Skin of body (tissue), 3 donors: ENCODE measurements at places on chromosomes 11 and 22. TPM values are rescaled to one million over a fixed set of nuclear protein-coding genes. Genes with fewer than 3 reads are reported as not detected.
A peak's percentile ranks its signal among the peaks of the same experiment; 100 is the strongest.

- peak; percentile 82 for DNase-seq
These were observed 1.6 kb downstream of the CD81 start for GRCh38 chr11:2378527-2379210.

GRCh38 chr11:63785823-63786222 lies 17.2 kb upstream of the ZFTA start:
- DNase-seq = no peak

GRCh38 chr11:102406099-102406498 lies 46.5 kb downstream of the TMEM123 start:
- no peak for DNase-seq

DNA sequence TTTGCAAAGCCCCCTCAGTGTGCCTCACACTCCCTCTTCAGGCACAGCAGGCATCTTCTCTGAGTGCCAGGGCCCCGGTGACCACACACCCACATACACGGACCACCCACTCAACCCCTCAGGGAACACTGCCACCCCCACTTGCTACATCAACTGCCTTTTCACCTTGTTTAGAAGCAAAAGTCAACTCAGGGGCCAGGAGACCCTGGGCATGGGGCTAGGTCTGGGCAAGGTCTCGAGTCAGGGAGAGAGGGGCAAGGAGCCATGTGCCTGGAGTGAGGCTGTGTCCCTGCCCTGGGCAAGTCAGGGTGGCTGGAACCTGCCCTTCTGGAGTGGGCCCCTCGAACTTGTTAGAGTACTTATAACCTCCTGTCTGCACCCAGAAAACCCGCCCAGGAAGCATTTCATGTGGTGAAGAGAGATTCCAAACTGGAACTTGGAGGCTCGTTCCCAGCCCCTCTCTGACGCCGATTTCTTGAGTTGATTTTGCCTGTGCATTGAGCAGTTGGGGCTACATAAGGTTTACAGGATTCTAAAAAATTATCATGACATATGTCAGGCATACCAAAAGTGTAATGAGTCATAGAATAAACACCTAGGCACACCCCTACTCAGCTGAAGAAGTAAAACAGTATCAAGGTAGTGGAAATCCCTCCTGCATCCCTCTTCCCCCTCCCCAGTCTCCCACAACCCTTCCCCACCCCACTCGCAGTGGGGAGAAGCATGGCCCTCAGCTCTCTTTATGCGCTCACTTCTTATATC lies 74.3 kb downstream of the MYEOV start:
- DNase-seq = no peak

GRCh38 chr11:94539420-94539819 lies 4.3 kb upstream of the FUT4 start:
- DNase-seq = no peak

DNA sequence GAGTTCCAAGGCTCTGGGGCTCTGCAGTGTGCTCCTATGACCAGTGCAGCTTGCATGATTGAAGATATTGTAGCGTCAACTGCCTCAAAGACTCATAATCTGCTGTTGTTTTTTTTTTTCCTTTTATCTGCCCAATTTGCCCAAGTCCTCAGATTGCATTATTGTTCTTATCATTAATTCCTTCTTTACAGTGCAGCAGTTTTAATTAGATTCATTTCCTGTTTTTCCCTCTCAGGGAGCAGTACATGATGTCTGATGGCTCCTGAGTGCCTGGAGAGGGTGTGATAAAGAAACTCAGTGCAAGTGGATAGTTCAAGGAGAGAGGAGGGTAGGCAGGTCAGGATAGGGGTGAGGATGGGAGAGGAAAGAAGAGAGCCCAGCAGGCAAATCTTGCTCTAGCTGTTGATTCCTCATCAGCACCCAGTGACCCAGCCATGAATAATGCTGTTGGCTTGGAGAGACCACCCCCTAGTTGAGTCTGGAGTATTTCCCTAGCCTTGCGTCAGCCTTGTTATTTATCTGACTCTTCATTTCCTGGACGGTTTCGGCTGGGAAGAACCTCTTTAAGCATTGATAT lies 219.6 kb upstream of the SESN3 start:
- no peak for DNase-seq

DNA sequence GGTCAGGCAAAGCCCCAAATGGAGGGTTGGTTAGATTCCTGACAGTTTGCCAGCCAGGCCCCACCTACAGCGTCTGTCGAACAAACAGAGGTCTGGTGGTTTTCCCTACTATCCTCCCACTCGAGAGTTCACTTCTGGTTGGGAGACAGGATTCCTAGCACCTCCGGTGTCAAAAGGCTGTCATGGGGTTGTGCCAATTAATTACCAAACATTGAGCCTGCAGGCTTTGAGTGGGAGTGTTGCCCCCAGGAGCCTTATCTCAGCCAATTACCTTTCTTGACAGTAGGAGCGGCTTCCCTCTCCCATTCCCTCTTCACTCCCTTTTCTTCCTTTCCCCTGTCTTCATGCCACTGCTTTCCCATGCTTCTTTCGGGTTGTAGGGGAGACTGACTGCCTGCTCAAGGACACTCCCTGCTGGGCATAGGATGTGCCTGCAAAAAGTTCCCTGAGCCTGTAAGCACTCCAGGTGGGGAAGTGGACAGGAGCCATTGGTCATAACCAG lies 4.7 kb upstream of the TTC36 start:
- DNase-seq = no peak

GRCh38 chr11:84522331-84522730 lies 1104.8 kb downstream of the DLG2 start:
- no peak for DNase-seq

- DNase-seq = no peak
These were observed 254.8 kb downstream of the CNTN5 start for GRCh38 chr11:99275521-99275920.

DNA sequence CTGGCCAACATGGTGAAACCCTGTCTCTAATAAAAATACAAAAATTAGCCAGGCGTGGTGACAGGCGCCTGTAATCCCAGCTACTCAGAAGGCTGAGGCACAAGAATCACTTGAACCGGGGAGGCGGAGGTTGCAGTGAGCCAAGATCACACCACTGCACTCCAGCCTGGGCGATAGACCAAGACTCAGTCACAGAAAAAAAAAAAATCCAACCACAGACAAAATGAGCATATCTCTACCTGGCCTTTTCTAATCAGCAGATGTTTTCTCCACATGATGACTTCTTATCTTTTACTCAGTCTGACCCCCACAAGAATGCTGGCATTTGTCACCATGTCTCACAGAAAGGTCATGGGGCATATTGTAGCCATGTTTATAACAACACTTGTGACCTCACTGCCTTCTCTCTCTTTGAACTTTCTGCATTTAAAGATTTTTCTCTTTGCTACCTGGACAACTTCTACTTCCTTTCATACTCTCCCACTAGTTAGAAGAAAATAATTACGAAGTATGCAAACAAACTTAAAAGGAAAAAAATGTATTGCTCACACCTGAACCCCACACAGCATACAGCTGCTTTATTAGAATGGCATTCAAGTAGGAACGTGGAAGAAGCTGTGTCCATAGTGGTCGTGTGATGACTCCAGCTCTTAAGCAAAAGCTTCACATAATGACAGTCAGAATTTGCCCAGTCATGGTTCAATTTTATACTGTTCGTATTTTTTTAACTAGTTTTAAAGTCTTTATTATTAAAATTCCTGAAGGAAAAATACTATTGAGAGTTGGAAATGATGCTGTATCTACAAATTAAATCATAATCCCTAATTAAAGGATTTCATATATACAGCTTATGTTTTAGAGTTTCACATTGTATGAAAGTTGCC lies 65.4 kb downstream of the ZC3H12C start:
- no peak for DNase-seq

GRCh38 chr11:119584193-119585042 lies 144.6 kb downstream of the NECTIN1 start:
- DNase-seq = peak; percentile 23

Gene LRRC74B
- total RNA-seq = 0.20 TPM

Gene TRIM48
- not detected for total RNA-seq

Gene GAB4
- total RNA-seq = not detected

Gene HNRNPUL2
- 33.3 TPM for total RNA-seq
